ENCODE measurements at places on chromosomes 3 and 15.

DNA sequence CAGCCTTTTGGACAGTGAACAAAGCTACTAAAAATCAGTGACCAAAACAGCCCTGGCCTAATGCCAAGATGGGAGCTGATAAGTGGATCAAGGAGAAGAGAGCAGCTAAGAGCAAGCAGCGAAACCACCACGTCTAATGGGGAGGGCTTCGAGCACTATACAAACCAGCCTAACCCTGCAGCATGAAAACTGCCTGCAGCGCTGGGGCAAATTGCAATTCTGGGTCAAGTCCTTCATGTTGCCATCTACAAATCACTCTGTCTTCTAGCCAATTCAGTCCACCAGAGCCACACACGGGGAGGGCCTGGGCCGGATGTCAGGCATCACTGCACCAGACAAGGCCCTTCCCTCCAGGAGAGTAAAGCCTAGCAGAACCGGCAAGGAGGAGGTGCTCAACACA lies 30.5 kb upstream of the SPATA12 start:
- no peak for DNase-seq

GRCh38 chr15:90946941-90947576 lies 7.6 kb upstream of the RCCD1 start:
- no peak for DNase-seq

- no peak for DNase-seq
Observed at GRCh38 chr15:49328941-49329340, 94.1 kb upstream of the FGF7 start.

DNA sequence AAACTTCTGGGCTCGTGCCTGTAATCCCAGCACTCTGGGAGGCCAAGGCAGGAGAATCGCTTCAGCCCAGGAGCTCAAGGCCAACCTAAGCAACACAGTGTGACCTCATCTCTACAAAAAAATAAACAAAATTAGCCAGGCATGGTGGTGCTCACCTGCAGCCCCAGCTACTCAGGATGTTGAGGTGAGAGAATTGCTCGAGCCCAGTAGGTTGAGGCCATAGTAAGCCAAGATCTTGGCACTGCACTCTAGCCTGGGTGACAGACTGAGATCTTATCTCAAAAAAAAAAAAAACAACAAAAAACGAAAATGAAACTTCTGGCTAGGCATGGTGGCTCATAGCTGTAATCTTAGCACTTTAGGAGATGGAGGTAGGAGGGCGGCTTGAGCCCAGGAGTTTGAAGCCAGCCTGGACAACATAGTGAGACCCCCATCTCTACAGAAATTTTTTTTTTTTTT lies 53.7 kb downstream of the PIK3CB start:
- DNase-seq: no peak

DNA sequence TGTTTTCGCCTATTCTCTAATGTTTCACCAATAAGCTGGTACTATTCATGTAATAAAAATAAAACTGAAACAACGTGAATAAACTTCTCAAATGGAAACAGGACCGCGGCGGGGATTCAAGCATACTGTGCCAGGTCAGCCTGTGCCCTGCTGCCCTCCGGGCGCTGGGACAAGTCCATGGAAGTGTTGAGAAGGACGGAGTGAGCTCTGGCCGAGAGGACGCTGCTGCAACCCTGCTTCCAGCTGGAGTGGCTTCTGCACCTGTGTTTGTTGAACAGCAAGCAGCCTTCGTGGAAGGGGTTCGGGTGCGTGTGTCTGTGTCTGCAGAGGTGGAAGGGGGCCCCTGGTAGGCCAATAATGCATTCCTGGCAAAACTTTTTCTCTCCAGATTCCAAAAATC lies 50.0 kb upstream of the PCSK6 start:
- DNase-seq: no peak

- no peak for DNase-seq
Observed at GRCh38 chr3:164371681-164372080, 706.6 kb downstream of the SI start.

DNA sequence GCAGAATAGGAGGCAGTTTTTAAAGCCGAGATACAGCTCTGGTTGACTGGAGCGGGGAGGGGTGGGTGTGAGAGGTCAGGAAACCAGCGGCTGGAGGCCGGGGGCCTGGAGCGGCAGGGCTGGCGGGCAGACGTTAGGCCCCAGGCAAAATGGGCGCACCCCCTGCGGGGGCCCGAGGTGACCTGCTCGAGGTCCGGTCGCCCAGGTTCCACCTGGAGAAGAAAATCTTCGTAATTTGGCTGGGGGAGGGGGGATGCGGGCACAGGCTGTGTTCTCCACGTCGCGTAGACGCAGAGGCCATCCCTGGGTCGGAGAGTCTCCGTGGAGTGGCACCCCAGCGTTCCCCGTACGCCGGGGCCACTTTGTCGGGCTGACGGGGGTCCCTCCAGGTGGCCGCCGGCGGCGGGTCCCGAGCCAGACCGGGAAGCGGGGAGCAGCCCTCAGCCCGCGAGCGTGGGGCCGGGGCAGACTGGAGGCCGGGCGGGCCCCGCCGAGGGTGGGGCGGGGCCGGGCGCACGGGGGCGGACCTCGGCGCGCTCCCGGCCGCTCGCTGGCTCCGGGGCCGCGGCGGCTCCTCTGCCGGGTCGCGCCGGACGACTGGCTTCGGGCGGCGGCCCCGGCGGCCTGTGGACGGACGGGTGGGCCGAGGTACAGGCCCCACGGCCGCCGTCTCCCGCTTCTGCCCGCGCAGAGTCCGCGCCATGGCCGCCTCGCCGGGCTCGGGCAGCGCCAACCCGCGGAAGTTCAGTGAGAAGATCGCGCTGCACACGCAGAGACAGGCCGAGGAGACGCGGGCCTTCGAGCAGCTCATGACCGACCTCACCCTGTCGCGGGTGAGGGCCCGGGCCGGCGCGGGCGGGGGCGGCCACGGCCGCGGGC lies at the start of gene CRTC3:
Gene CRTC3, plus strand, starts transcription at position 553 of the 879 bp plus-strand sequence. Its CDS starts 149 bp downstream, at position 702.
- DNase-seq: peak; percentile 48

- no peak for DNase-seq
Observed at GRCh38 chr3:110062716-110063115, 725.4 kb upstream of the DPPA4 start.

GRCh38 chr3:130894130-130894985 lies 474 bp downstream of the ATP2C1 start:
- DNase-seq: peak; percentile 21

- DNase-seq: no peak
Observed at GRCh38 chr3:165347526-165347925, 151.3 kb upstream of the SLITRK3 start.

DNA sequence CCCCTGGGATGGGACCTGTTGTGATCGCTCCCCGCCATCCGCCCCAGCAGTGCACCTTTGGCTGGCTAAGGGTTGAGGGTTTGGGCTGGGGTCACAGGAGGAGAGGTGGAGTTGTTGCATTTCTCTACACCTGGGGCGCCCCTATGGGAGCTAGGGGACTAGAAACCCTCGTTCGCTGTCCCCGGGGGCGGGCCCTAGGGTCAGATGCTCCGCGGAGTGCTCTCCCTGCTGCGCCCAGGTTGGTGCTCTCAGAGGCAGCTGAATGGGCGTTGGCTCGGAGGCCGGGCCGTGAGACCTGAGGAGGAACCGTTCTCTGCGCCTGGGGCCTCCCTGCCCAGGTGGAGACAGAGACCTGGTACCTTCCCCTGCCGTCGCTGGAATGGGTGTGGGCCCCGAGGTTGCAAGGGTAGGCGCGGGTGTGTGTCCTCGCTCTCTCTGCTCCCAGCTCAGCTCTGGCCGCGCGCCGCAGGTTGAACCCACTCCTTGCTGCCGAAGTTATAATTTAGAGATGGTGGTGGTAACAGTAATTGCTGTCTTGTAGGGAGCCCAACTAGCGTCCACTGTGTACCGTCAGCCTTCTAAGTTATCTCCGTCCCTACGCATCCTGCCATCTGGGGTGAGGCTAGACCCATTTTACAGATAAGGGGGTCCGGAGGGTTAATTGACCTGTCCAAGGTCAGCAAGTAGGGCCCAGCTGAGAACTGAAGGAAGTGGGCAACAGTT lies 965 bp downstream of the FLNB start:
- DNase-seq: no peak

- DNase-seq: peak; percentile 53
Observed at GRCh38 chr3:17070161-17070959, 185.6 kb downstream of the PLCL2 start.

- DNase-seq: no peak
Observed at GRCh38 chr15:37339856-37340255, 239.5 kb upstream of the MEIS2 start.

GRCh38 chr15:52280326-52281084 lies 15.1 kb downstream of the MYO5C start:
- DNase-seq: no peak

- DNase-seq: peak; percentile 74
Observed at GRCh38 chr3:186315581-186316354, 46.3 kb downstream of the DGKG start.

- no peak for DNase-seq
Observed at GRCh38 chr3:114597012-114597411, 303.2 kb downstream of the TIGIT start.

DNA sequence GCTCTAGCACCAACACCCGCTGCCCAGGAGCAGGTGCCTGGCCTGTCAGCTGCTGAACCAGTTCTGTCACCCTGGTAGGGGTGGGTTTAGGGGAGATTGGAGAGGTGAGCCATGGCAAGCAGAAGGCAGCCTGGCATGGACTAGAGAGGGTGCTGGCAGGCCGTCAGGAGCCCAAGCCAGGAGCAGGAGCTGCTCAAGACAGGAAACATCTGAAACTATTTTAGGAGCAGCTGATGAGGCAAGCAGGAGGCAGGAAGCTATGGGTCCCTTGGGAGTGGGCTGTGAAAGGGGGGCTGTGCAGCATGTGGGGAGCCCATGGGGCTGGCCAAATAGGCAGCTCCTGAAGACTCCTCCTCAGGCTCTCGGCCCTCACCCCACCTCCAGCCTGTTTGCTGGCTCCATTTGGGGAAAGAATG lies 2.3 kb downstream of the INKA1 start:
- peak; percentile 99 for DNase-seq

DNA sequence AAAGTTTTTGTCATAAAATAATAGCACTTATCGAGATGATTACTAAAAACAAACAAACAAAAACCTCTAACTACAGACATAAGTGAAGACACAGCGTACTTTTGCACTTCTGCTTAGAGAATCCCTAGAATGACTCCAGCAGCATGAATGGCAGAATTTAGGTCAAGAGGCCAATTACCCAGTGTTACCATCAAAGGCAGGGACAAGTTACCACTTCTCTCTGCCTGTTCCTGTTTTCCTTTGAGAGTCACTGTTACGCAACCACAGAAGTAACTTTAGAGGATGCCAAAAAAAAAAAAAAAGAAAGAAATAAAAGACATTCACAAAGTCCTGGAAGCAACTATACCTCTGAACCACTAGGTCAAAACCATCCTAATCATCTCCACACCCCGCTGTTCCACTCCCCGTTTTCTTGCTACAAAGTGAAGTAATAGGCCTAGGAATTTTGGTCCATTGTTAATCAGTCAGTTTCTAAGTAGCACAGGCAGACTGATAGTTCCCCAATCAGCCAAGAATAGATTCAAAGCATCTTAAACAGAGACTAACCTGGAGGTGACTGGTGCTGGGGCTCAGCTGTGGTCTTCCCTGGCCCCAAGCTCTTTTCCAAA lies 41.9 kb downstream of the FMN1 start:
- no peak for DNase-seq

- DNase-seq: peak; percentile 56
Observed at GRCh38 chr3:24351779-24352469, 142.7 kb downstream of the THRB start.

GRCh38 chr3:136916223-136916622 lies 41.6 kb upstream of the IL20RB start:
- no peak for DNase-seq

- no peak for DNase-seq
Observed at GRCh38 chr15:72005483-72005882, 112.5 kb downstream of the MYO9A start.

GRCh38 chr3:158095111-158095813 lies 11.0 kb downstream of the SHOX2 start:
- DNase-seq: no peak

- DNase-seq: no peak
Observed at GRCh38 chr3:195900436-195901355, 7.7 kb downstream of the TNK2 start.

DNA sequence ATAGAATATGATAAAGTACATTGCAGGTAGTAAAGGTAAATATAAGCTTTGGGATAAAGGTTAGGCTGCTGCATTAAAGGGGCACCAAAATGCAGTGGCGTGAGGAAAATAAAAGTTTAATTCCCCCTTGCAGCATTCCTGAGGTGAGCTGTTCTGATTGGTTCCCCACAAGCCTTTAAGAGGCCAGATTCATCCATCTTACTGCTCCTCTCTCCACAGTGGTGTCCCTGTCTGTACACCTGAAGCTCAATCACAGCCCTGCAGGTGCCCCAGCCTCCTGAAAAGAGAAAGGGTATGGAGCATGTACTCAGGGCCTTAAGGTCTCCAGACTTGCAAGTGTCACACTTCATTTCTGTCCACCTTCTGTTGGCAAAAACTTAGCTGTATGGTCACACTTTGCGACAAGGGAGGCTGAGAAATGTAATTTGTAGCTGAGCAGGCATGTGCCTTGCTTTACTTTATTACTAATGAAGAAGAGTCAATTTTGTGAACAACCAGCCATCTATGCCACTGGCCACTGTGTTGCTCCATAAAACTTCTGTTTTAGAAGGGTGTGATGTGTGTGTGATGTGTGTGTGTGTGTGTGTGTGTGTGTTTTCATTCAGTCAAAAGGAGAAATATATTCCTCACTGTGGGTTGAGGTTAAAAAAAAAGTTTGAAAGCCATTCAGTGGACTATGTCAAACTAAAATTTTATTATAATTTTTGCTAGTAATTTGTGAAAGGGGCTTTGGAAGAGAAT lies 12.8 kb downstream of the LACTB start:
- no peak for DNase-seq

GRCh38 chr3:63538919-63539318 lies 113.6 kb upstream of the SNTN start:
- no peak for DNase-seq

GRCh38 chr3:122967356-122967755 lies 60.2 kb downstream of the SEMA5B start:
- no peak for DNase-seq

- no peak for DNase-seq
Observed at GRCh38 chr3:10395196-10395595, 74.3 kb upstream of the SEC13 start.

- peak; percentile 99 for DNase-seq
Observed at GRCh38 chr3:189276444-189277219, 104.9 kb downstream of the TPRG1 start.

- DNase-seq: no peak
Observed at GRCh38 chr3:189419038-189419437, 212.2 kb upstream of the TP63 start.

DNA sequence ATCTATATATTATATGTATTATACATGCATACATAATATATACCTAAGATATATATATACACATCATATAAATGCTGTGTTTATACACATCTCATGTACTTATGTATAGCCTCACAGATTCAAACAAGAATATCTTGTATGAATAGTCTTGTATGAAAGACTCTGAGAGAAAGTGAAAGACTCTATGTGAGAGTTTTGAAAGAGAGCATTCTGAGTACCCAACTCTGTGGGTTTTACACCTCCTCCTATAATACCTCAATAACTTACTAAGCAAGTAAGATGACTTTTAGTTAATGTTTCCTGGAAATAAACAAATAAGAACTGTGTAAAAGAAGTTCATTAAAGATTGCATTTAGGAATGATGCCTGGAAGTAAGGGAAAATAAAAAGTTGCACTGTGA lies 108.1 kb upstream of the GMNC start:
- no peak for DNase-seq

- DNase-seq: no peak
Observed at GRCh38 chr3:126367316-126367805, 10.2 kb upstream of the KLF15 start.

Measured in fibroblast of upper back skin (primary cell).